Left kidney (tissue), 8 donors: ENCODE measurements at places on chromosomes 13 and 19. TPM values are rescaled to one million over a fixed set of nuclear protein-coding genes. Genes with fewer than 3 reads are reported as not detected.

GRCh38 chr19:30144802-30145201, 202.8 kb downstream of the URI1 start:
- no peak for DNase-seq

GRCh38 chr13:32984857-32985626, 31.2 kb upstream of the KL start:
- DNase-seq: no peak

GRCh38 chr19:47032171-47032811, 12.7 kb downstream of the NPAS1 start:
- DNase-seq: no peak

DNA sequence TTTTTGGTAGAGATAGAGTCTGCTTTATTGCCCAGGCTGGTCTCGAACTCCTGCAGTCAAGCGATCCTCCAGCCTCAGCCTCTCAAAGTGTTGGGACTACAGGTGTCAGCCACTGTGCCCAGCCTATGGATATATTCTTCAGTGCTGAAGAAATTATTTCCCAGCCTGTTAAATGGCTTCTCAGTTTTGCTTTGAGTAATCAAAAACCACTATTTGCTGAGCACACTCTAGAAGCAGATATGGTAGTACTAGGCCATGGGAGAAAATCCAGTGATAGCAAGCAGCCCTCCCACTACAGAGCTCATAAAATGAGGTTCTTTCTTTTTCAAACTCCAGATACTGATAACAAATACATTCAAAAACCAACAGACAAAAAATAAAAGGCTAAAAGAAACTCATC, 80.6 kb upstream of the CLDN10 start:
- DNase-seq: no peak

GRCh38 chr13:79289571-79289970, 116.5 kb downstream of the RBM26 start:
- DNase-seq: no peak

The BRCA2 gene
- polyA plus RNA-seq: 17.6 TPM

The IZUMO2 gene
- polyA plus RNA-seq: 0.35 TPM

The DGKH gene
- polyA plus RNA-seq: 10.8 TPM

- no peak for DNase-seq
These were observed 111.5 kb upstream of the ZNF507 start for GRCh38 chr19:32233885-32234284.

The ZNF835 gene
- 3.1 TPM for polyA plus RNA-seq

- peak; percentile 90 for DNase-seq
These were observed at the start of gene FREM2 for GRCh38 chr13:38686577-38687245. Gene FREM2, plus strand, starts transcription at chr13:38687077. Its CDS starts 268 bp downstream, at chr13:38687345.
